ENCODE measurements at places on chromosomes 4 and X. TPM values are rescaled to one million over a fixed set of nuclear protein-coding genes. Genes with fewer than 3 reads are reported as not detected.

DNA sequence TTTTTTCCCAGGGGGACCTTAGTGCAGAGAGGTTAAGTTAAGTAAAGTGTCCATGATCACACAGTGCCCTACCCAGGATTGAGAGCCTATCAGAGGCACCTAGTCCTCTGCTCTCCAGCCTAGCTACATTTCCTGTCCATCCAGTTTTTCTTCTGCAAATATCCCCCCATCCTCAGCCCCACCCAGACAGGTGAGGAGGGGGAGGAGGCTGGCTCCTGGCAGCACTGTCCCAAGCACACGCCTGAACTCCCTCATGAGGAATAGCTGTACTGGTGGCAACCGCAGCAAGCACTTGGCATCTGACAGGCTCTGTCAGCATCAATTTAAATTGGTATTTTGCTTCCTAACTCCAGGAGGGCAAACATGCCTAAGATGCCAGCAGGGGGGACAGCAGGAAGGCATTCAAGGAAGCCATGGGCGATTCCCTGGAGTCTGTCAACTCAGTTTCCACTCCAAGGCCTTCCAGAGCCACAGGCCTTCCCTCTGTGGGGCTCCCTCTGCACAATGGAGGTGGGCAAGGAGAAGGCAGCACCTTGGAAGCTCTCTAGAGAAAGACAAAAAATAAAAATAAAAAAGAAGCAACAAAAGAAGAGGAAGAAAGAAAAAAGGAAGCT, 6.4 kb upstream of the FRMPD3 start:
- H3K4me3 ChIP-seq = no peak overlapping the region
- H3K27ac ChIP-seq = no peak overlapping the region
- no peak for DNase-seq
- H3K4me1 ChIP-seq = no peaks in the 10 kb centered on the region
- no peaks in the 10 kb centered on the region for H3K36me3 ChIP-seq

GRCh38 chrX:71111921-71112431, 599 bp upstream of the IL2RG start:
- no peak for DNase-seq
- H3K36me3 ChIP-seq = no peaks in the 10 kb centered on the region
- no peaks in the 10 kb centered on the region for H3K4me1 ChIP-seq

- no peaks in the 10 kb centered on the region for H3K4me1 ChIP-seq
- DNase-seq = no peak
- H3K27me3 ChIP-seq = peaks cover 2% of the 10 kb centered on the region
- no peak overlapping the region for H3K27ac ChIP-seq
- no peak overlapping the region for H3K4me3 ChIP-seq
- H3K36me3 ChIP-seq = no peaks in the 10 kb centered on the region
Measured at GRCh38 chr4:70855464-70855863, 15.8 kb upstream of the GRSF1 start.

The MAGED4 gene
- 7.7 TPM for polyA plus RNA-seq

The FREM3 gene
- 0.10 TPM for polyA plus RNA-seq

The SHISA3 gene
- polyA plus RNA-seq = 24.9 TPM

All from endothelial cell of umbilical vein (primary cell).